H9 (cell line): ENCODE measurements at places on chromosomes 12 and 14. TPM values are rescaled to one million over a fixed set of nuclear protein-coding genes. Genes with fewer than 3 reads are reported as not detected.

DNA sequence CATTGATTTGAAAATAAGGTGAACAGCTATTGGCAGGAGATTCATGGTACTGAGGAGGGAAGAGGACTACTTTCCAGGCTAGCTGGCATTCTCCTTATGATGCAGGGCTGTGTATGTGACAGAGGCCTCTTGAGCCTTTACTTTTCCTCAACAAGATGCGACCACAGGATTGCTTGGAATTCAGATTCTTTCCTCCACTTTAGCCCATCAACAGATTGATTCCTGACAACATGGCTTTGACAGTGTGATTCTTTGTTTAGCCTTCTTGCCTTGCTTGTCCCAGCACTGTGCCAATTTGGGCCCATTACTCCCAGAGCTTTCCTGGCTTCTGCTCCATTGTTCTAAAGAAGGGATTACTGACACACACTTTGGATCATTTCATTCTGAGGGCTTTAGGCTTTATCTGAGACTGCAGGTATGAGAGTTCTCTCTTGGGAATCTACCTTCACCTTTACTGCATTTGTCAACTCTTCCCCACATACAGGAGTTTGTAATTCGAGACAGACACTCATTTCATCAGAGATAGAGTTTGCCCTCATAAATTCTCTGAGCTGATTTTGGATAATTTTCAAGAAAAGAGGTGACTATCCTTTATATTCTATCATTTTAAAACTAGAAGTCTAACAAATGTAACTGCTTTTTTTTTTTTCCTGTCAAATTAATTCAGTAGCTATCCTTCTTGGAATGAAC, 206.4 kb upstream of the GZMB start:
- H3K4me3 ChIP-seq = no peak overlapping the region
- H3K27ac ChIP-seq = no peak overlapping the region
- no peak for DNase-seq
- no peaks in the 10 kb centered on the region for H3K4me1 ChIP-seq

DNA sequence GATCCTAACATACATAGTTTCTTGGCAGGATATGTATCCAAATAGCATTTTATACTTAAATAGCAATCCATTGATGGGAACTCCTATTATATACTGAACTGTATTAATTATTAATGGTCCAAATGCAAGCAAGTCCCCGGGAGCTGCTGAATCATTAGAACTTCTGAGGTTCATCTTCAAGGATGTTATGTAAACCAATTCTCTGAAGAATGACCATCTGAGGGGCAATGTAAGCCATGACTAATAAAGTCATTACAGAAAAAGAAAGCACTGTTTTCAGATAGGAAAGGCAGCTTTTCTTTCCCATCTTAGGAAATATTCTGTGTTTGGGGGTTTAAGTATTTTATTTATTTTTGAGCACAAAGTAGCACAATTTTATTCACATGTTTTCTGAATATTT, 166.1 kb upstream of the SLC16A7 start:
- no peaks in the 10 kb centered on the region for H3K4me1 ChIP-seq
- H3K4me3 ChIP-seq = no peak overlapping the region
- H3K27ac ChIP-seq = no peak overlapping the region
- no peaks in the 10 kb centered on the region for H3K36me3 ChIP-seq
- no peak for DNase-seq
- H3K27me3 ChIP-seq = no peaks in the 10 kb centered on the region

DNA sequence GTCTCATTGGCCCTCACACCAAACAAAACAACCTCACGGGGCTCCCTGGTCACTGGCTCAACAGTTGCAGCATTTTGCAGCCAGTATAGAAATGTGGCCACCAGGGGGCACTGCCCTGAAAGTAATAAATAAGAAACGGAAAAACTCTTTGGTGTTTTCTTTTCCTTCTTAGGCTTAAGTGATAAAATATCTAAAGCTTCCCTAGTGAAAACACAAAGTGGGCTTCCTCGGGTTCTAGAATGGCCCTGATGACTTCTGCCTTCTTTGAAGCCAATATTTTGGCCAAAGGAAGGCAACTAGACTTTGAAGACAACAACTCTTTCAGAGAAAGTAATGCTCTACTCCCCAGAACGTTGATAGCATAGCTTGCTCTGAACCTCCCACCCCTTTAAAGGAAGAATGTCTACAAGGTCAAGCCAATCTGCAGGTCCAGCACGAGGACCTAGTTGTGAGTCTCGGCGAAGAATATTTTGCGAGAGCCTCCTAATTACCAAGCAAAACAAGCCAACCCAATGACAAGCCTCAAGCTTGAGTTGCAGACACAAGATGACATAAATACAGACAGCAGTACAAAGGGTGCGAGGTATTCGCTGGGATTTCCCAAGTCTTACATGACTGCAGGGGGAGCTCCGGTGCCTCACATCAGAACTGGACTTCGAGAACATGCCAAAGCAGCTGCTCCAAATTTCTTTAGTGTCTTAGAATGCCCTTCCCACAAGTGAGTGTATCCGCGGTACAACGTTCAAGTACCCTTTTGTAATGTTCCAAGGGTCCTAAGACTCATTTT, 2.6 kb downstream of the ITPK1 start:
- DNase-seq = peak; percentile 77
- H3K36me3 ChIP-seq = no peaks in the 10 kb centered on the region
- H3K4me1 ChIP-seq = peaks cover 6% of the 10 kb centered on the region; the same call in 1 of the 2 replicates
- H3K4me3 ChIP-seq = peak overlapping the region; percentile 95
- H3K27me3 ChIP-seq = no peaks in the 10 kb centered on the region

- no peaks in the 10 kb centered on the region for H3K27me3 ChIP-seq
- H3K27ac ChIP-seq = no peak overlapping the region
- no peaks in the 10 kb centered on the region for H3K36me3 ChIP-seq
- DNase-seq = no peak
- no peak overlapping the region for H3K4me3 ChIP-seq
- H3K4me1 ChIP-seq = no peaks in the 10 kb centered on the region
Observed at GRCh38 chr12:102799229-102799628, 117.8 kb downstream of the PAH start.

- H3K36me3 ChIP-seq = no peaks in the 10 kb centered on the region
- no peak overlapping the region for H3K4me3 ChIP-seq
- DNase-seq = no peak
- H3K27ac ChIP-seq = no peak overlapping the region
- H3K4me1 ChIP-seq = peaks cover 3% of the 10 kb centered on the region; the same call in 1 of the 2 replicates
Observed at GRCh38 chr12:94250130-94250529, 101.8 kb downstream of the PLXNC1 start.

DNA sequence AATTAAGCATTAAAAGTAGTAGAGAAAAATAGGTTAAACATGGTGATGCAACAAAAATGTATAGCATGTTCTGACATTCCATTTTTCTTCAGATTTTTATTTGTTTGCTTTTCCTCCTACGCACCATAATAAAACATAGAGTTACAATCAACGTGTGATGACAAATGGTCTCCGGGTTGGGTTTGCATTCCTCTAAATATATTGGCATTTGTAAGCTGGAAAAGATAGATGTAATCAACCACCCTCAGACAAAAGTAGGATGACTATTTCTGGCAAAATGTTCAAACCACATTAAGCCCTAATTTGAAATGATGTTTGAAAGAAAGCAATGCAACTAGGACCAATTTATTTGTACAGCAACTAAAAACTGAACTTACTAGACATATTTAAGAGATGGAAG, 58.4 kb downstream of the SLC25A21 start:
- no peak overlapping the region for H3K27ac ChIP-seq
- peaks cover 8% of the 10 kb centered on the region for H3K36me3 ChIP-seq
- no peaks in the 10 kb centered on the region for H3K4me1 ChIP-seq
- no peak overlapping the region for H3K4me3 ChIP-seq

- no peak for DNase-seq
- H3K27me3 ChIP-seq = no peaks in the 10 kb centered on the region
- no peaks in the 10 kb centered on the region; the same call in 2 of the 3 replicates for H3K36me3 ChIP-seq
- no peaks in the 10 kb centered on the region for H3K4me1 ChIP-seq
- no peak overlapping the region for H3K4me3 ChIP-seq
Observed at GRCh38 chr12:92446083-92446460, 256.7 kb upstream of the PLEKHG7 start.

- H3K4me3 ChIP-seq = no peak overlapping the region
- no peaks in the 10 kb centered on the region for H3K27me3 ChIP-seq
- H3K27ac ChIP-seq = no peak overlapping the region
- no peak for DNase-seq
- no peaks in the 10 kb centered on the region for H3K4me1 ChIP-seq
Observed at GRCh38 chr14:60981633-60982455, 799 bp downstream of the SLC38A6 start.

- DNase-seq = no peak
- no peaks in the 10 kb centered on the region for H3K27me3 ChIP-seq
- H3K27ac ChIP-seq = no peak overlapping the region
- no peaks in the 10 kb centered on the region for H3K36me3 ChIP-seq
- H3K4me1 ChIP-seq = no peaks in the 10 kb centered on the region
- no peak overlapping the region for H3K4me3 ChIP-seq
Observed at GRCh38 chr12:123089631-123090353, 61.1 kb downstream of the PITPNM2 start.

GRCh38 chr12:92261071-92261470, 115.4 kb upstream of the BTG1 start:
- H3K27me3 ChIP-seq = no peaks in the 10 kb centered on the region
- H3K36me3 ChIP-seq = no peaks in the 10 kb centered on the region
- peaks cover 6% of the 10 kb centered on the region; the same call in 1 of the 2 replicates for H3K4me1 ChIP-seq
- H3K27ac ChIP-seq = no peak overlapping the region

- no peaks in the 10 kb centered on the region for H3K4me1 ChIP-seq
- H3K36me3 ChIP-seq = peaks cover 34% of the 10 kb centered on the region
- no peak overlapping the region for H3K27ac ChIP-seq
- H3K4me3 ChIP-seq = peak overlapping the region; percentile 95
- no peaks in the 10 kb centered on the region; the same call in 1 of the 2 replicates for H3K27me3 ChIP-seq
Observed at GRCh38 chr14:74302152-74302628, 544 bp downstream of the ABCD4 start.

- peaks cover 2% of the 10 kb centered on the region; the same call in 1 of the 2 replicates for H3K4me1 ChIP-seq
- H3K27ac ChIP-seq = no peak overlapping the region
- no peaks in the 10 kb centered on the region for H3K27me3 ChIP-seq
- no peak overlapping the region for H3K4me3 ChIP-seq
Observed at GRCh38 chr14:64849940-64850339, 29.8 kb downstream of the SPTB start.

DNA sequence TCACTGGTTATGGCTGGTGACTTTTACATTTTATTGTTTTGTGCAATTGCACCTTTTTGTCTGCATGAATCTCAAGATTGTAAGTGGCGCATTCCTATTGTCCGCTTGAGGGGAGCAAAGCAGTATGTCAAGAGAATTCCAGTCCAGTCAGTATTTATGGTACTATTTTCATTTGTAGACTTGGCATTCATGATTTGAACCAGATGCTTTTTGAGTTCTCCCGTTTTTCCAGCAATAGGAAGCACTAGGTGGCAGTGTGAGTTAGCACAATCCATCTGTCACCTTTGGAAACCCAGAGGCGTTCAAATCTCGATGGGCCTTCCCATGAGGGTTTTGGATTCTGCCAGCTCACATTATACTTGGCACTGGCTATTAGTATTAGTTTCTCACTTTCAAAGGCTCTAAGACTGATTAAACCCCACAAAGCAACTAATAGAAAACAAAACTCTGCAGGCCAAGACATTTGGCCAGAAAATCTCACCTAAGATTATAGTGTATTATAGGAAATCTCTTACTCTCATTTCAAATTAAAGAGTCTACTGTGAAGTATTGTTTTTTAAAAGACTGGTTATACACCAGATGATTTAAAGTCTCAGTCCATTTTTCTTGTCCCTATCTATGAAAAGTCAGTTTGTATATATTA, 2.2 kb downstream of the DACT1 start:
- peaks cover 5% of the 10 kb centered on the region for H3K4me1 ChIP-seq
- no peak overlapping the region for H3K27ac ChIP-seq
- no peak for DNase-seq
- H3K4me3 ChIP-seq = peak overlapping the region; percentile 72
- H3K27me3 ChIP-seq = peaks cover 2% of the 10 kb centered on the region; the same call in 1 of the 2 replicates

DNA sequence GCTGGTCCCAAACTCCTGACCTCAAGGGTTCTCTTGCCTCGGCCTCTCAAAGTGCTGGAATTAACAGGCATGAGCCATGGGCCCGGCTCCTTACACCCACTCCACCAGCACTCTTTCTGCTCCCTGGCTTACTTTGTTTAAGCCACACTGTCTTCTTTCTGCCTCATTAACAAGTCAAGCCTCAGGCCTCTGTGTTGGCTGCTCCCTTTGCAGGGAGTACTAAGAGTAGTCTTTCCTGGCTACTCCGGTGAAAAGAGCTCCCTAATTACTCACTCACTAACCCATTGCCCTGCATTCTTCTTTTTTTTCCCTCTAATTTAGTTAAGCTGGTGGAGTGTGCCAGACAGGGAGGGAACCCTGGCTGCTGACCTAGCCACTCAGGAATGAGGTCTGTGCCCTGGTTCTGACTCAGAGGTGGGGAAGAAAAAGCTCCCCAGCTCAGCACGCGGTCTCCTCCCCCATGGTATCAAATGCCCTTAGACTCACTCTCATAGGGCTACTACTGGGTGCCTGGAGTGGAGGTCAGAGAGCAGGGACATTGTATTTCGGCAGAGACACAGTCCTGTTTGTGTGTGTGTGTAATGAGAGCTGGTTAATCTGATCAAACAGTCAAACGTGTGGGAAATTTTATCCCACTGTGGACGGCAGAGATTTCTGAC, 19.8 kb downstream of the GALNT6 start:
- no peak overlapping the region for H3K4me3 ChIP-seq
- H3K27me3 ChIP-seq = no peaks in the 10 kb centered on the region
- no peak overlapping the region for H3K27ac ChIP-seq
- peaks cover 29% of the 10 kb centered on the region for H3K36me3 ChIP-seq
- H3K4me1 ChIP-seq = no peaks in the 10 kb centered on the region; the same call in 1 of the 2 replicates

DNA sequence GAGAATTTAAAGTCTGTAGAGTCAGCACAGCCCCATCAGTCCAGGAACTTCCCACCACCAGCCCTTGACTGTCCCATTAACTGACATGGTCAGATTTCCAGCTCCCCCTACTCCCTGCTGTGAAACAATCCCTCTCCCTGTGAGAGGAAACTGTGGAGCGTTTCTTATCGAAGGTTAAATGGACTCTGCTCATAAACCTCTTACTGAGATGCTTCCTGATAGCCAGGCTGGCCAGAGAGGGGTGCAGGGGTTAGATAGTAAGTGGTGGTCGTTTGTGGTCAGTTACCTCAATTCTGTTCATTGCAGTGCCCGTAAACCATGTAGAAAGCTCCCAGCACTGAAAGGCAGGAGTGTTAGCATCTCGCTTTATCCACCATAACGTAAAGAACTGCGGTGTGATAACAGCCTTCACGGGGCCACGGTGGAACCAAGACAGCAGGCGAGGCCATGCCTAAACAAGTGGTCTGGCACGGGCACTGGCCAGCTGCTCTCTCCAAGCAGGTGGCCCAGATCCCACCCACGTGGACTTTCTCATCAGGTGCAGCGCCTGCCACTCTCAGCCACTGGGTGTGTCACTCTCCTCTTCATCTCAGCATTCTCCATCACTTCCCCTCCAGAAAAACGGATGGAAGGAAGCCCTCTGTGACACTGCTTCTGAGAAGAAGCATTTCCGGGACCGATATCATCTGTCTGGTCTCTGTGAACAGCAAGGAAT, 102.2 kb downstream of the FBXL14 start:
- DNase-seq = peak; percentile 23
- peaks cover 9% of the 10 kb centered on the region; the same call in 2 of the 3 replicates for H3K36me3 ChIP-seq
- H3K4me3 ChIP-seq = no peak overlapping the region
- no peak overlapping the region for H3K27ac ChIP-seq
- H3K27me3 ChIP-seq = no peaks in the 10 kb centered on the region

GRCh38 chr14:90981636-90982035, 78.8 kb downstream of the RPS6KA5 start:
- no peak overlapping the region for H3K4me3 ChIP-seq
- no peaks in the 10 kb centered on the region for H3K27me3 ChIP-seq
- H3K36me3 ChIP-seq = no peaks in the 10 kb centered on the region
- H3K27ac ChIP-seq = no peak overlapping the region

The BCL7A gene
- total RNA-seq = 17.8 and 18.2 TPM in 2 replicates

The RAD52 gene
- 15.3 and 18.2 TPM in 2 replicates for total RNA-seq

The SALL2 gene
- 287 and 299 TPM in 2 replicates for total RNA-seq

The VRTN gene
- total RNA-seq = 104 and 105 TPM in 2 replicates

The C12orf56 gene
- 1.5 and 2.2 TPM in 2 replicates for total RNA-seq

The PZP gene
- total RNA-seq = not detected in 2 replicates

The A2M gene
- total RNA-seq = 0.94 and 1.2 TPM in 2 replicates
